Heart right ventricle (tissue), 16 donors: ENCODE measurements at places on chromosomes 1 and 21. TPM values are rescaled to one million over a fixed set of nuclear protein-coding genes. Genes with fewer than 3 reads are reported as not detected.

DNA sequence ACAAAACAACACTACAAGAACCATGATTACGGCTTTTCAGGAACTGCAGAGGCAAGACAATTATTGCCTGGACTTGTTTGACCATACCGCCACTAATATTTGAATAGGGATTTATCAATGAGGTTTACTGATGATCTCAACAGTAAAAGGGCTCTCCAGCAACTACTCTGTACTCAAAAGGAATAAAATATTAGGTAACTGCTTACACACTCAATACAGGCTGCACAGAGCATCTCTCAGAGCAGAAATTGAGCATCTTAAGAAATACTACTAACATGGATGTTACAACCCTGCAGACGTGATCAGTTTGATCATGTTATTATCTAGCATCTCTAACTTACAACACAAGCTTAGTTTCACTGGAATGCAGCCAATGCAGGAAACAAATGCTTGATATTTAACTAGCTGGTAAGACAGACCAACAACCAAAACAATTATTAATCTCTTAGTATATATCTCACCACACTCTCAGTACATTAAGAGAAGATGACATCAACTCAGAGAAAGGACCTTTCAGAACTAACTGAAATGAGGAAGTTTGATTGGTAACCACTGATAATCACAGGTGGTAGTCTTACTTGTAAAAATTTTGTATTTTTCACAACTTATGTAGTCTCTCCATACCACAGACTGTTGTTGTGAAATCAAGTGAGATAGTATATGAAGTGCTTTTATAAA is 52.2 kb downstream of the PUM1 start:
- no peak overlapping the region for H3K4me3 ChIP-seq
- no peak for DNase-seq
- peaks cover 71% of the 10 kb centered on the region for H3K4me1 ChIP-seq
- no peaks in the 10 kb centered on the region for H3K27me3 ChIP-seq
- no peaks in the 10 kb centered on the region for H3K36me3 ChIP-seq

DNA sequence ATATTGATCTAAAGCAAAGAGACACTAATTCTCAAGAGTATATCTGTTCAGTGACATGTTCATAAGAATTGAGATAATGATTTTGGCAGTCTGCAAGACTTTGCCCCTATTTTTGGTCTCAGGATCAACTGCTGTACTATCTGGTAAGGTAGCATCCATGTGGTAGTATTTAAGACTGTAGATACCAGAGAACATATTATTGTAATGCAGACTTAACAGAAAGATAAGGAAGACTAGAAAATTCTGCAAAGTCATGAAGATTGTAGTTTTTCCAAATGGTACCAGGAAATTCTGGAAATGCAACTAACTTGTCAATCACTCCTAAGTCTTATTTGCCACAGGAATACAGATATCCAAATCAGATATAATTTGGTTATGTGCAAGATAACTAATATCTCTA is 35.1 kb downstream of the RNF2 start:
- H3K27me3 ChIP-seq = no peaks in the 10 kb centered on the region
- no peaks in the 10 kb centered on the region for H3K4me1 ChIP-seq
- DNase-seq = no peak
- H3K4me3 ChIP-seq = no peak overlapping the region

DNA sequence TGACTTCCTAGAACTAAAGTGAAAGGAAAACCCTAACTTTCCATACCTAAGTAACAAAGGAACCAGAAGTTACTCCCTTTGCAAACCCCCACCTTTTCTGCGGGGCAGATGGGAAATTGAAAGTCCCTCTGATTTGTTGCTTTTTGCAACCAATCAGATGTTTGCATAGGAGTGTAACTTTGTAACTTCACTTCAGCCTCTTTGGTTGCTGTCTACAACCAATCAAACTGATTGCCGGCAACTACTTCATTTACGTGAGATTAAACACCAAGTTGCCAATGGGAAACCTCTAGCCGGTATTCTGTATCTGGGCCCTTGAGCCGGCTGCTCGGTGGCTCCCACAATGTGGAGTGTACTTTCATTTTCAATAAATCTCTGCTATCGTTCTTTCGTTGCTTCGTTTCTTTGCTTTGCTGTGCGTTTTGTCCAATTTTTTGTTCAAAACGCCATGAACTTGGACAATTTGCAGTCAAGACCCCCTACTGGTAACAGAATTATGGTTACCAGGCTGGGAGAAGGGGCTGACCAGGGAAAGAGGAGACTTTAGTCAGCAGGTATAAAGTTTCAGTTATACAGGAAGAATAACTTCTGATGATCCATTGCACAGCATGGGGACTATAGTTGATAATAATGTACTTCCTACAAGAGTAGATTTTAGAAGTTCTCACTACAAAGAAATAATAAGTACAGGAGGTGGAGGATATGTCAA is 69.2 kb upstream of the RGS2 start:
- no peaks in the 10 kb centered on the region for H3K4me1 ChIP-seq
- DNase-seq = no peak
- no peak overlapping the region for H3K27ac ChIP-seq
- H3K27me3 ChIP-seq = no peaks in the 10 kb centered on the region
- H3K36me3 ChIP-seq = no peaks in the 10 kb centered on the region
- no peak overlapping the region for H3K4me3 ChIP-seq

The IL12RB2 gene
- 0.44 TPM for total RNA-seq

The IBA57 gene
- 15.6 TPM for total RNA-seq

GRCh38 chr1:203521074-203521794 is 27.3 kb downstream of the OPTC start:
- no peak overlapping the region for H3K27ac ChIP-seq
- H3K36me3 ChIP-seq = no peaks in the 10 kb centered on the region
- H3K4me3 ChIP-seq = no peak overlapping the region
- no peaks in the 10 kb centered on the region for H3K27me3 ChIP-seq
- peaks cover 41% of the 10 kb centered on the region for H3K4me1 ChIP-seq

- no peak overlapping the region for H3K4me3 ChIP-seq
- no peaks in the 10 kb centered on the region for H3K36me3 ChIP-seq
- H3K27ac ChIP-seq = peak overlapping the region; percentile 3
- DNase-seq = no peak
Observed at GRCh38 chr1:180842491-180843275, 70.0 kb upstream of the KIAA1614 start.

GRCh38 chr1:242966892-242967291 is 288.2 kb downstream of the CEP170 start:
- no peak for DNase-seq
- H3K36me3 ChIP-seq = no peaks in the 10 kb centered on the region
- H3K27me3 ChIP-seq = peaks cover 6% of the 10 kb centered on the region
- H3K4me1 ChIP-seq = no peaks in the 10 kb centered on the region
- no peak overlapping the region for H3K27ac ChIP-seq

The MR1 gene
- 8.2 TPM for total RNA-seq
